ENCODE measurements at places on chromosomes 7 and 10.

- DNase-seq: no peak
These were observed 106.4 kb upstream of the SDK1 start for GRCh38 chr7:3194501-3195141.

GRCh38 chr7:53015463-53015862 is 20.0 kb upstream of the POM121L12 start:
- no peak for DNase-seq

DNA sequence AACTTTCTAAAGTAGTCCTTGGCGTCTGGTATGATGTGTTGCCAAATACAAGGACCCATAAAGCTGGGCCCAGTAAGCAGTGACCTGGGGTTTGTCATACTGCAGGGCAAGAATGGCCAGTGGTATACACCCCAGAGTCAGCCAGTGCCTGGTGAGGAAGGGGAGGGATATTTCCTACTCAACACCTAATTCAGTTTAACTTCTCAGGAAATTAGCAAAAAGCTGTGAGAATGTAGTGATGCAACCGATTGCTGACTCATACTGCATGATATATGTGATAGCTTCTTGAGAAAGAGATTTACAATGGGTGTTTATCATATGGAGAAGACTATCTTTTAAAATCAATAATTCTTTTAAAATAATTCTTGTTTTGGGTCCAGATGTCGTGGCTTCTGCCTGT is 889.3 kb upstream of the CELF2 start:
- DNase-seq: no peak

DNA sequence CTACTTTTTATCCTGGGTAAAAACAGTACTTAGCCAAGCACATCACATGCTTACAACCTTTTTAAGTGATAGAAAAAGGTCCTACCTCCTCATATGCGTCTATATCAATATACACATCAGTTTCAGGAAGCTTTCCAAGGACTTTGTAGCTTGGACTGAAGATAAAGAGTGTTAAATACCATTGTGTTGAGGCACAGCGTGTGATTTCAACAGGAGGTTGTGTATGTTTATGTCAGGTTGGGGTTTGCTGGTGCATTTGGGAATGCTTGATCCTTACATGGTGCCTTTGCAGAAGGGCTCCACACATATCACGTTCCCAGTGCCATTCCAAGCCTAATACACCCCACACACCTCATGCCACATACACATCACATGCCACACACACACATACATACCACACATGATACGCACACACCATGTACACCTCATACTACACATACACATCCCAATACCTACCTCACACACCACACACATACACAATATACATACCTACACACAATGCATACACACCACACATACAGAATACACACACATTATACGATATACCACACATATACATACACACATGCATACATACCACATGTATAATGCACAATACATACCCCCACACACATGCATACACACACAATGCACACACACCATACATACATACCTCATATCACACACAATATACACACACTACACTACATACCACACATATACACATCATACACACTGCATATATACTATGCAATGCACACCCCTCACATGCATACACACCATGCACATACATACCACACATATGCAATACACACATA is 33.1 kb downstream of the PSMC2 start:
- DNase-seq: no peak
